ENCODE measurements at places on chromosomes 11 and 22.

DNA sequence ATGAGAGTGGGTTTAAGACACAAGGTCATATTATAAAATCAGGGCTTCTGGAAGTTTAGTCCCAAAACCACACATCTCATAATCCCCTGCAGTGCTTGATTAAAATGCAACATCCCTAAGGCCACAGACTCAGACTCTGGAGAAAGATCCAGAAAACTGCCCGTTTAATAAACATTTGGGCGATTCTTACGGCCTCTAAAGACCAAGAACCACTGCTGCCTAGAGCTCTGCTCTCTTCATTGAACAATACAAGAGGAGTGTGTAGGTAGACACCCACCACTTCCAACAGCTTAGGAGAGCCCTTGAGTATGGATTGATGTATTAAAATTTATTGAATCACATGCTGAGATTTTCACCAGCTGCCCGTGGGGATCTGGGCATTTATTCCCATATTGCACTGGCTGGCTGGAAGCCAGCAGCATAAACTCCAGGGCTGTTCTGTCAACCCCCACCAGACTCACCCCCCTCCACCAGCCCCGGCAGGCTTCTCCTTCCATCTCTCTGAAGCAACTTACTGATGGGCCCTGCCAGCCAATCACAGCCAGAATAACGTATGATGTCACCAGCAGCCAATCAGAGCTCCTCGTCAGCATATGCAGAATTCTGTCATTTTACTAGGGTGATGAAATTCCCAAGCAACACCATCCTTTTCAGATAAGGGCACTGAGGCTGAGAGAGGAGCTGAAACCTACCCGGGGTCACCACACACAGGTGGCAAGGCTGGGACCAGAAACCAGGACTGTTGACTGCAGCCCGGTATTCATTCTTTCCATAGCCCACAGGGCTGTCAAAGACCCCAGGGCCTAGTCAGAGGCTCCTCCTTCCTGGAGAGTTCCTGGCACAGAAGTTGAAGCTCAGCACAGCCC lies 749 bp upstream of the BEST1 start:
- no peak for DNase-seq

- DNase-seq, result no peak
Observed at GRCh38 chr22:45970705-45971407, 6.1 kb downstream of the WNT7B start.

DNA sequence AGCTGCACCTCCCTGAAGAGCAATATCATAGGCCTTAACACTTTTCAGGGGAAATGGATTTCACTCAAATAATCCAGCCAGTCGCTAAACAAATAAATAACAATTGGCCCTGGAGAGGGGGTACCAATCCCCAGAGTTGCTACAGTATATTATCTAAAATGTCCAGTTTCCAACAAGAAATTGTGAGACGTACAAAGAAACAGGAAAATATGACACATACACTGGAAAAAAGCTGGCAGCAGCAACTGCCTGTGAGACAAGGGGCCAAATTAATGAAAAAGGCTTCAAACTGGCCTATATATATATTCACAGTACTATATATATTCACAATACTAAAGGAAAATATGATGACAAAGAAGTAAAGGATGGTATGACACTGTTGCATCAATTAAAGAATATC lies 4.0 kb downstream of the NF2 start:
- no peak for DNase-seq

DNA sequence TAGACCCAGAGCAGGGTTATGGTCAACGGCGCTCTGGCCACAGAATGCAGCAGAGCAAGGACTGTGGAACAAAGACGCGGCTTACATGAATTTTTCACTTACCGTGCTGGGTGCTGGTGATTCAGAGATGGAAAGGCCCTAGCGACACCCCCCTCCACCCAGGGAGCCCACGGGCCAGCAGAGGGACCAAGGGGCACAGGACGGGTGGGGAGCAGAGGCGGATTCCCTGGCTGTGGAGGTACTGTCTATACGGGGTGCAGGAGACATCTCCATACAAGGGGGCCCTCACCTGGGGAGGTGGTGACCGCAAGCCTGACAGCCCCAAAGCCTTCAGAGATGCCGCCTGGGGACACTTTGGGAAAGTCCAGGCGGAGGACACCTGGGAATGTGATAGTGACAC lies 1.1 kb upstream of the SEPTIN5 start:
- no peak for DNase-seq

DNA sequence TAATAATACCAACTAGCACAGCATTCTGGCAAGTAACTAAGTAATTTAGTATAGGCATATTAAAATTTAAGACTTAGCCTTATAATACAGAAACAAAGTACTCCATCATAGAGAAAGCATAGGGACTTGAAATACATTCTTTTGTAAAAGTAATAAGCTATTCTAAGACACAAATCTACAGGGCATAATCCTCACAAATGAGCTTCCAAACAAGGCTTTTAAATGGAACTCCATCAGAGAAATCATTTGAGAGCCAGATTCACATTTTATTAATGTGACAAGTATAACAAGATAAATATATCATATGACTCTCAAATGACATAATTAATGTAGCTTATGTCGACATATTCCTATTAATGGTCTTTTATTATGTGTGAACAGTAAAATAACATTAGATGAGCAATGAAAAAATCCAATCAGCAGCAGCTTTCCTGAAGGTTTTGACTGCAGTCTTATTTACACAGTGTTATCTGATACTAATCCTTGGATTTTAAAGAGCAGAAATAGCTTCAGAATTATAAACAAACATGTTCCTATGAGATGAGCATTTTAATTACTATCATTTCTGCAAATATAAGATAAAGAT lies 241.4 kb downstream of the TTC28 start:
- no peak for DNase-seq

GRCh38 chr11:111460856-111461255 lies 51.3 kb downstream of the BTG4 start:
- no peak for DNase-seq

GRCh38 chr11:32960553-32961164 lies 55.0 kb upstream of the DEPDC7 start:
- DNase-seq, result no peak

- peak; percentile 82 for DNase-seq
Observed at GRCh38 chr11:47248664-47249377, at the start of gene ACP2. Gene ACP2, minus strand, starts transcription at chr11:47248814. Its CDS starts 25 bp downstream, at chr11:47248789.

- peak; percentile 21 for DNase-seq
Observed at GRCh38 chr11:28110108-28110820, 2.1 kb downstream of the METTL15 start.

DNA sequence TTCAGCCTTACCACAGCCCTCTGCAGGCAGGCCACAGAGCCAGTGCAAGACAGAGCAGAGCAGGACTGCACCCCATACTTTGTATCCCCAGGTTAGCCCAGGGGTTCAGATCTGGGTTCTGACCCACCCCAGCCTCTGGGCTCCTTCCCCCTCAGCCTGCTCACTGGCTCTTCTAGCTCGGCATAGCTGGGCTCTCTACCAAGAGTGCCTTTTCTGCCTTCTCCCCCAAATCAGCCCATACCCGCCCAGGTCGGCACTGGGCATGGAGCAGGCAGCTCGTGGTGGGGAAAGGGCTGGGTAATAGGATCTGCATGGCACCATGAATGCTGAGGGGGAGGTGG lies 8.3 kb downstream of the RELT start:
- DNase-seq, result no peak

GRCh38 chr11:65219930-65220213 lies 38.1 kb downstream of the CAPN1 start:
- DNase-seq, result no peak

DNA sequence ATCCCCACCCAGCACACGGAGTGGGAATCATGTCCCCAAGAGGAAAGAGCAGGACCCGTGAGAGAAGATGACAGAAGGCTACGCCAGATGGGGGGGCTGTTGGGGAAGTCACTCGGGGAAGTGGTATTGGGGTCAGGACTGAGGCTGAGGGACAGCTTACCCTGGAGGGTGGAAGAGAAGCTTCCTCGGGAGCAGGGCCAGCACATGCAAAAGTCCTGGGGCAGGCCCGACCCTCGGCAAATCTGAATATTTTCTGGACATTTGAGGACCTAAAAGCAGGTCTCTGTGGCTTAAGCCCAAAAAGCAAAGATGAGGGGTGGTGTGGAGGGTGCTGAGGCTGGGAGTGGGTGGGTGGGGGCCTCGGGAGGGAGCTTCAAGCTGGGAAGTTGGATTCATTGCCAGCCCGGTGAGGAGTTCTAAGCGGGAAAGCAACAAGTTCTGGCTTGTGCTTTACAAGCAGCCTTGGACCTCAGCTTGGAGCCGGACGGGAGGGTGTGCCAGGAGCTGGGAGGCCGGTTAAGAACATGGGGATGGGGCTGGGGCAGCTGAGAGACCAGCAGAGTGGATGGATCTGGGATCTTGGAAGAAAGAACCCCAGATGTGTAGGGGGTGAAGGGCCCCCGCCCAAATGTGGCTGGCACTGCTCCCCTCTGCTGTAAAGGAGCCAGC lies 34.9 kb downstream of the GRAMD4 start:
- DNase-seq, result no peak

- DNase-seq, result no peak
Observed at GRCh38 chr22:38775656-38776055, 18.3 kb downstream of the DNAL4 start.

GRCh38 chr11:109911488-109911887 lies 181.7 kb upstream of the ZC3H12C start:
- no peak for DNase-seq

- no peak for DNase-seq
Observed at GRCh38 chr22:48567213-48567975, 1260.3 kb downstream of the BRD1 start.

GRCh38 chr11:117430293-117430955 lies 102.8 kb downstream of the CEP164 start:
- no peak for DNase-seq

- no peak for DNase-seq
Observed at GRCh38 chr11:71484248-71485062, 31.5 kb downstream of the NADSYN1 start.

GRCh38 chr22:38317122-38317994 lies at the start of gene CSNK1E:
Gene CSNK1E, minus strand, starts transcription at chr22:38317433. Its CDS starts 3,276 bp downstream, at chr22:38314157.
- DNase-seq, result no peak

GRCh38 chr11:17850336-17850735 lies 115.8 kb downstream of the KCNC1 start:
- no peak for DNase-seq

DNA sequence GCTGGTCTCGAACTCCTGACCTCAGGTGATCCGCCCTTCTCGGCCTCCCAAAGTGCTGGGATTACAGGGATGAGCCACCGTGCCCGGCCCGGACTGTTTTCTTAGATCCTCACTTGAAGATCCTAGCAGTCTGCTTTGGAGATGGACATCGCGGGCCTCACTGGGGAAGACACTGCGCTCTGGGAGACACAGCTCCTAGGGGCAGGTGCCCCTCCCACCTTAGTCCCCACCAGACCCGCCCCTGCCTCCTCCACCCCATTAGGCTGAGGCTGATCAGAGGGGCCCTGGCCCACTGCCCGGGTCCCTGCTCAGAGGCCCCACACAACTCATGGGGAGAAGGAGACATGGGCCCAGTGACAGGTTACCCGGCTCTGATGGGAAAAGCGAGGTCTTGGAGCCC lies 11.3 kb upstream of the LTO1 start:
- no peak for DNase-seq

DNA sequence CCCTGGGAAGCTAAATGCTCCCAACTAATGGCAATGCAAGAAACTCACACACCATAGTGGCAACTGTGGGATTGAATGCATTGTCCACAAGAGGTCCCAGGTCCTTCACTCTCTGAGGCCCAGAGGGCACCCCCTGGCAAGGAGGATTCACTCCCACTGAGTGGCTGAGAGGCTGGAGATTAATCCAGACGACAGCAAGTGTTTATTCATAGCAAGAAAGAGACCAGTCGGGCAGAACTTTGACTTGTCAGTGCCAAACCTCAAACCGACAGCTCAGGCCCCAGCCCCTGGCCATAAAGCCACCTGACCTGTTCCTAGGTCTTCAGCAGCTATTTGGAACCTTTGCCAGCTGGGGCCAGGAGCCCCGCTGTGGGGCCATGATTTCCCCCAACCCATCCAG lies 54.5 kb upstream of the MPEG1 start:
- no peak for DNase-seq

- no peak for DNase-seq
Observed at GRCh38 chr11:128153697-128154048, 433.7 kb downstream of the ETS1 start.

DNA sequence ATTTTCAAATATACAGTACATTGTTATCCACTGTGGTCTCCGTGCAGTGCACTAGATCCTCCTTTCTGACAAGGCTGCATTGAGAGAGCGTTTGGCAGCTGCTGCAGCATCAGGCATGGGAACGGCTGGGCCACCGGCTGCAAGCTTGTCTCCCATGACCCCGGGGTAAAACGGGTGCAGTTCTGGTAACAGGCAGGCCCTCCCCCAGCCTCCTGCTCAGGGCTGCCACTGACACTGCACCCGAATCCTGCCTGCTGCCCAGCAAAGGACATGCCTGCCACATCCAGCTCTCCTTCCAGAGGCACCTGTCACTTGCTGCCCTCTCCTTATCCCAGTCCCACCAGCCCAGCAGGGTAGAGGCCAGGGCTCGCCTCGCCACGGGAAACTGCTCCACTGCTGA lies 124.5 kb upstream of the TMEM45B start:
- no peak for DNase-seq

Measured in stimulated activated CD4-positive, alpha-beta T cell treated with anti-CD3 and anti-CD28 coated beads, Interleukin-1b, Interleukin-23, amount 100 ng/mL, for 24 hours (primary cell).